ENCODE measurements at places on chromosomes 4 and X.

DNA sequence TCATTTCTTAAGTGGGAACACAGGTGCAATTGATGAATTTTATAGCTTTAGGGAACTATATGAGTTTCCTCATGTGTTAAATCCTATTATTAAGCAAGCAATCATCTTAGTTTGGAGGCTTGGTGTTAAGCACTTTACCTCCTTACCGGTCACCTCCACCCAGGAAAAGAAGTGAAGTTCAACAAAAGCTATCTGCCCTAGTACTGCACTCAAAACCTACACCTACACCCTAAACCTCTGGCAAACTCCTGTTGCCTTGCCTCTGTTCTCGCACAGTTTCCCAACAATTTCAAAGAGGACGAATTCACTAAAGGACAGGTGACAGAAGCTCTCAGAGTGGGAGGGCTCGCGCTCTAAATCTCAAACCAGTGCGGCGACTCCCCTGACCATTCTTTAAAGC lies 85.7 kb upstream of the TENT5D start:
- no peak for DNase-seq

DNA sequence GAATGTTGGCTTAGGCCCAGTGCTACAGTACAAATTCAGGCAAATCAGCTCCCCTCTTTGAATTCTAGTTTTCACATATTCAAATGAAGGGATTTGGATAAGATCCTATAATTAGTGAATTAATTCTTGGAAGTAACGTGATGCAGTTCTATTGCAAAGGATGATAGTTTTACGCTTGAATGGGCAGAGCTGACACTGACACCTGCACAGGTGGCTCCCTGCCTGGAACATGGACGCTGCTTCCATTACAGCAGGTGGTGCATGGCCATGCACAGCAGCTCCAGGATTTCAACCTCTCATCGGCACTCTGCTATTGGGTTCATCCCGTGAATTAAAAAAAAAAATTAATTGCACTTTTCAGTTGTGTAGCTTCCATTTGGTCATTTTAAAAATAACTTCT lies 28.4 kb upstream of the RPS6KA6 start:
- no peak for DNase-seq

DNA sequence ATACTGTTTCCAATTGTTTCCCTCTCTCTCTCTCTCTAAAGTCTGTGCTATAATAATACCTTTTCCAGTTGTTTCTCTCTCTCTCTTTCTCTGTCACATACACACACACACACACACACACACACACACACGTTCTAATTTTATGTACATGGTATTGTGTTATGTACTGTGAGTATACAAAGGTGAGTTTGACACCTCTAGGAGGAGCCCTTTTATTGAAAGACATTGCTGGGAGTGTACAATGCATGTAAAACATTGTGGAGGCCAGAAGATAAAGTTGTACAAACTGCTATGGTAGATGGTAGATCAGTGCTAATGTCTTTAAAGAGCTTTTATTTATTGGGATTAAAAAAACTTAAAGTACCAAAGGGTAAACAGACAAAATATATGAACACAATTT lies 53.6 kb downstream of the BLTP1 start:
- no peak for DNase-seq

GRCh38 chr4:137129441-137129840 lies 402.9 kb downstream of the PCDH18 start:
- no peak for DNase-seq

DNA sequence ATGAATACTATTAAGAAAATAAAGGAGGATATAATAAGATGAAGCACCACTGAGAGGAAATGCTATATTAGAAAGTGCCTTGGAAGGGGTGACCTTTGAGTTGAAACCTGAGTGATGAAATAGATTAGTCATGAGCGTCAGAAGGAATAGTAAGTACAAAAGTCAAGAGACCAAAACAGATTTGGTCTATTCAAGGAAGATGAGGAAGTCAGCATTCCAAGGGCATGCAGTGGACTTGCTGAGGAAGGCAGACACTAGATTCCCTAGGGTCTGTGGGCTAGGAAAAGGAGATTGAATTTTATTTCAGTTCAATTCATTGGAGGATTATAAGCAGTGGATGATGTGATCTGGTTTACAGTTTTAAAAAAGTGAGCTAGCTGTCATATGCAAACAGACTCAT lies 73.0 kb upstream of the WDFY3 start:
- DNase-seq, result no peak

GRCh38 chr4:25180524-25181131 lies 20.4 kb upstream of the SEPSECS start:
- DNase-seq, result no peak

- DNase-seq, result no peak
Observed at GRCh38 chrX:81957318-81957717, 755.4 kb downstream of the SH3BGRL start.

- DNase-seq, result no peak
Observed at GRCh38 chr4:74317616-74318246, 9.5 kb downstream of the EPGN start.

DNA sequence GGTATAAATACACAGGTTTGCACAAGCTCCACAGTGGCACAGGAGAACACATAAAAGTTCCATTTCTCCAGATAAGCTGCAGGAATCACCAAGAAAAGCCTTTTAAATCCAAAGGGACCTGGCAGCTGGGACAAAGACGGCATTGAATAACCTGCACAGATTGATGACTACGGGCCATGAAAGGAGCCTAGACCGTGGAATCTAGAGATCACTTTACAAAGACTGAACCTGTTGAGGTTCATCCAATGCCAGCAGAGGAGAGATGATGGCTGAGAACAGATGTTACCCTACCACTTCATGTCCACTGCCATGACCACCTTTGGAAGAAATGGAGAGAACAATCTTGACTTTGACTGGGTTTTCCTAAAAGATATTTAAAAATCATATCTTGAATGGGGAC lies 88.7 kb downstream of the PRSS12 start:
- no peak for DNase-seq

- no peak for DNase-seq
Observed at GRCh38 chr4:74546057-74546456, 101.1 kb downstream of the AREG start.

DNA sequence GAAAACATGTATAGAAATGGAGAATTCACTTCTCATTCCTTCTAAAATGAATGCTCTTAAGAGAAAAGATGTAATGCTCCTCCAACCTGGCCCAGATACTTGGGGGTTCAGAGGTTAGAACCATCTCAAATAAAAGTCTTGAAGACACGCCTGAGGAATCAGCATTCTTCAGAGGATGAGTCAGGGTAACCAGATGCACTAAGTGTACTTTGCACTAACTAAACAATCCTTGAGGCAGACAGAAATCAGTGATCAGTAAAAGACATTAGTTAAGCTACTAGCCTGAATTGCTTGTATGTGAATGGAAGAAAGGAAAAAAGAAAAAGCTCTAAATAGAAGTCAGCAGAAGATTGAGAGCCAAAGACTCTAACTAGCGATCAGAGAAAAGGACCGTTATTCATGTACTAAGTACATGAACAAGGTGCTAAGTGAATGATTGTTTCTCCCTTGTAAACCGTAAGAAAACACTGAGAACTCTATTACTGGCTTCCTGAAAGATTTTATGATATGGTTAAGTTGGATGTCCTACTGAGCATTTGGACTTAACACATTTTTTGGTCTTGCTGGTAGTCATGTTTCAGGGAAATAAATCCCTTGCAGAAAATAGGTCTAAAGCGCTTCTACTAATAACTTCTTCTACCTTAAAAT lies 738.3 kb downstream of the STPG2 start:
- no peak for DNase-seq

- DNase-seq, result no peak
Observed at GRCh38 chr4:141009931-141010330, 123.3 kb downstream of the RNF150 start.

- no peak for DNase-seq
Observed at GRCh38 chr4:129916991-129917390, 821.0 kb downstream of the C4orf33 start.

- DNase-seq, result no peak
Observed at GRCh38 chrX:13688384-13688957, 457 bp upstream of the RAB9A start.

DNA sequence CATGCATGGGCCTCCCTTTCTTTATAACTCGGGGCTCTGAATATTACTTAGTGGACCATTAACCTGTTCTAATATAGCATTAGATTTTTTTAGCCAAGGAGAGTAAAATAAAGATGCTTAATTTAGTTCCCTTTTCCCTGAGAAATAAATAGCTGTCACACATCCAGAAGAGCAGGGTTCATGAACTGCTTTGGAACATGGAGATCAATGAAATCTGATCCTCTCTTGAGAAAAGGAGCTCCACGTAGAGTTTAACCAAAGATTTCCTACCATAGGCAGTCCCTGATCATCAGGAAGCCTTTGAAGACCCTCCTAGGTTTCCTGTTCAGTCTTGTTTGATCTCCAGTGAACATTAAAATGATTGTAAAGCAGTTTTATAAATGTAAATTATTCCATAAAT lies 8.5 kb upstream of the PCDH19 start:
- no peak for DNase-seq

DNA sequence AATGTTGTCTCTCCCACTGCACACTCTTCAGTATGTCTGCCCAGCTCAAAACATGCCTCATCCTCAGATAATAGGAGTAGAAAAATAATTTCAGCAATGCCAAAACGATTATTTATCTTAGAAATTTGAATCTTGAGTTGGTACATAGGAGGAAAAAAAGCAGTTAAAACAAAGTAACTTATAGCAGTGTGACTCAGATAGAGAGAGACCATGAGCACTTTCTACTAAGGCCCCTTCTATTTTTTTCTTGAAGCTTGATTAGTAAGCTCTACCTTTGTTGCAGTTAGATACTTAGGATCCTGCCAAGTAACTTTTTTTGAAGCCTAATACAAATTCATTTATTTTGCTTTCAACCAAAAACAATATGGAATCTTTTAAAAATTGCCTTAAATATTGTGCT lies 212.3 kb downstream of the MAD2L1 start:
- DNase-seq, result no peak

- DNase-seq, result no peak
Observed at GRCh38 chr4:183987987-183988392, 82.9 kb downstream of the STOX2 start.

- no peak for DNase-seq
Observed at GRCh38 chr4:10140866-10141759, 24.5 kb upstream of the WDR1 start.

GRCh38 chr4:22372986-22373385 lies 142.9 kb downstream of the ADGRA3 start:
- DNase-seq, result no peak

DNA sequence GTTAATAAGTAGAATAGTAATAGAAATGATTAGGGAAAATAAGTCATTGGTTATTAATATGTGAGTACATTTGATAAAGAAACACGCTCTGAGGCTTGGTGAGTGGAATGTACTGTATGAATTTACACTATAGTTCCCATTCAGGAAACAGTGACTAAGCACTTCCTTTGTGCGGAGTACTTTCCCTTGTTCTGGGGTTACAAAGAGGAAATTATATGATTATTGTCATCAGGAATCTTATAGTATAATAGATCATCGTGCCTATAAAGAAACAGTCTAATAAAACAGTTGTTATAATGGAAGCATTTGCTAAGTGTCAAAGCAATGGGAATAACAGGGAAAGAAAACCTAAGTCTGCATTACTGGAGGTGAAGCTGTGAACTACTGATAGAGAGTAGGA lies 138.0 kb downstream of the RPA4 start:
- DNase-seq, result no peak

DNA sequence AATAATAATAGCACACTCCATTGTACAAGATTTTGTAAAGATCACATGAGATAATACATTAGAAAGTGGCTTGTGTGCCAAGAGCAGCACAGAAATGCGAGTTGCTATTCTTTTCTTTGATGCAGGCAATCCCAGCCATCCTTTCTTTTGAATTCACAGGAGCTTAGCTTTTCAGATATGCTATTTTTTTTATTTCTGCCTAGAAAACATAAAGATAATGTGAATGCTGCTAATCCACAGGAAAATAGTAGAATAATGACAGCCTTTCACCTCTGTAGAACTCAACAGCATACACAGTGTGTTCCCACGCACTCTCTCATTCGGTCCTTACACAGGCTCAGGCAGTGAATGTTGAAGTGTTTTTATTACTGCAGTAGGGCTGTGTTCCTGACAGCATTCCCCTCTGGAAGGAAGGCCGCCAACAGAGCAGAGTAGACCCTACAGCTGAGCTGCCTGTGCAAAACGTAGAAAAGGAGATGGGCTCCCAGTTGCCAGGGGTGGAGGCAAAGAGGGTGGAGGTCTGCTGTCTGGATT lies 138.8 kb upstream of the TAPT1 start:
- no peak for DNase-seq

DNA sequence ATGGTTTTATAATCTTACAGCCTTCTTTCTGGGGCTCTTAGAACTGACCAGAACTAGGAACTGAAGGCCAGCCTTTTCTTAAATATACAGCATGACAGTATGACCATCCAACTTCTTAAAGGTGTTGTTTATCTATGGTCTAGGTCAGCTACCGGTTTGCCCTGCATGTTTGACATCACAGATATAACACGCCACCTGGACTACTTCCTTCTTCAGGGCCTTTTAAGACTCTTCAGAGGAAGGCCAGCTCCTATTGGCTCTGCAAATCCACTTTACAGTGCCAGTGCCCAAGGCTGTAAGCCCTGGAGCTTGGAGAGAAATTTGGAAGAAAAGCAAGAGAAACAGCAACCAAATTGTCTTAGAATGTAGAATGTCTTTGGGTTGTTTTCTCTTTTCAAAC lies 185.5 kb downstream of the MGST2 start:
- no peak for DNase-seq

DNA sequence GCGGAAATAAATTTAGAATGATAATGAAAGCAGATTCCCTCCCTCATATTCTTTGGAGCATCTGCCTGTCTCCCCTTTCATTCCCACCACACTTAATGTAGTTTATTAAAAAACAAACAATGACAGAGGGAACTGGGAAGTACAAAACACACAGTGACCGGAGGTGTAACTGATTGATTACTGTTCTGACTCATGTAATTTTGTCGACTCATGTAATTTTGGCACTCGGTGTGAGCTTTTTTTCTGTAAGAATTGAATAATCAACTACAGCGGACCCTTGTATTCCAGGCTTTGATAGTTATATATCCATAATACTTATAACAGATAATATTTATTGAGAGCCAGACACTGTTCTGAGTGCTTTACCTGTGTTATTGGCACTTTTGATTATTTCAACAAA lies 110.4 kb downstream of the PALLD start:
- DNase-seq, result no peak

- no peak for DNase-seq
Observed at GRCh38 chrX:71191248-71191647, 31.8 kb upstream of the GJB1 start.

GRCh38 chr4:7766661-7767345 lies 172.9 kb downstream of the AFAP1 start:
- no peak for DNase-seq
